RPMI8226 (cell line): ENCODE measurements at places on chromosomes 5 and 9.

- DNase-seq = no peak
These were observed 22.0 kb downstream of the ABCA1 start for GRCh38 chr9:104905931-104906330.

DNA sequence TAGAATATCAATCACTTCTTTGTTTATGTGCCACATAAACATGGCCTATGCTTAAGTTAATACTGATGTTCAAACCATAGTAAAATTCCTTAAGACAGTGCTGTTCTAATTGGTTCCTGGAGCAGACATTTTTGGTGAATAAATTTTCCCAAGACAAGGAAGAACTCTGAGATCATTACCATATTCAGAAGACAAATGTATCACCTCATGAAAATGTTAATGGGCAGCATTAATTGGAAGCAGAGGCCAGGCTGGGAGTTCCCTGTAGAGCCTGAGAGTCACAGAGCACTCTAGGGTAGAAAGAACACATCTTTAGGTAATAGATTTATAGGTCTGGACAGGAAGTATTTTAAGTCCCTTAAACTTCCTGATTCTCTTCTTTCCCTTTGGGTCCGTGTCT is 240.2 kb downstream of the MAN2A1 start:
- DNase-seq = no peak

GRCh38 chr9:122090981-122091380 is 2.1 kb downstream of the TTLL11 start:
- no peak for DNase-seq

DNA sequence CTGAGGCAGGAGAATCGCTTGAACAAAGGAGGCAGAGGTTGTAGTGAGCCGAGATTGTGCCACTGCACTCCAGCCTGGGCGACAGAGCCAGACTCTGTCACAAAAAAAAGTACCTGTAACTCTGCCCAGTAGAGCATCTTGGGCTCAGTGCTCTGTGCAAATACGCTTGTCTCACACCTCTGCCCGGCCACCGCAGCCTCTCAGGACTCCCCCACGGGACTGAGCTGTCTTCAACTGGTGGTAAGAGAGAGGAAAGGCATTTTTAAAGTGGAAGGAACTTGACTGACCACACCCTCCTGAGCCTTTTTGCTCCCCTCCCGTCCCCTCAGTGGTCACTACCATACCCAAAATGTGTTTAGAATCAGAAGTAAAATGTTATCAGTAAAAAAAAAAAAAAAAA is 174.3 kb upstream of the PIK3R1 start:
- no peak for DNase-seq

DNA sequence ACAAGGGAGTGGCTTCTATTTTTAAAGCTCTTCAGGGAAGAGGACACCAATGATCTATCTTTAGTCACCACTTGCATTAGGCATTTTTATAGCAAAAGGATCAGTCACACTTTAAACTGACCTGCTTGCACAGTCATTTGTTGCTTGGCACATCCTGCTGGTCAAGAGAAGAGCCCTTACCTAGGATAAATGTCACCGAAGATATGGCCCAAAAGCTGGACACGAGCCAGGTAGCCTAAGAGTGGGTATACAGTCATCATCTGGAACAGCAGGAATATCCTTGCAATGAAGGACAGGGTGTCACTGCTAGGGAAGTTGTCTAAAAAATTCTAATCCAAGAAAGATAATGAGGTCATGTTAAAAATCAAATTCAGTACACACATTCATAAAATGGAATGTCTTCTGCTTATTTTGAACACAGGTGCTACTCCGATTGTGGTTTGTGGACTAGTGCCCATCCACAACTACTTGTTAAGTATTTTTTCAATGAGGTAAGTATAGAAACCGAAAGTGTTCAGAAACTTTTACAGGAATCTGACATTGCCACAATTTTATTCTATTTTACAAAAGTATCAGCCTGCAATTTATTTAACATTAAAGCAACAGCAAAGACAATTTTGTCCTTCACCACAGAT is 78.4 kb downstream of the SLC38A9 start:
- peak; percentile 85 for DNase-seq

GRCh38 chr5:122311497-122311960 is 508 bp upstream of the SNCAIP start:
- DNase-seq = no peak

DNA sequence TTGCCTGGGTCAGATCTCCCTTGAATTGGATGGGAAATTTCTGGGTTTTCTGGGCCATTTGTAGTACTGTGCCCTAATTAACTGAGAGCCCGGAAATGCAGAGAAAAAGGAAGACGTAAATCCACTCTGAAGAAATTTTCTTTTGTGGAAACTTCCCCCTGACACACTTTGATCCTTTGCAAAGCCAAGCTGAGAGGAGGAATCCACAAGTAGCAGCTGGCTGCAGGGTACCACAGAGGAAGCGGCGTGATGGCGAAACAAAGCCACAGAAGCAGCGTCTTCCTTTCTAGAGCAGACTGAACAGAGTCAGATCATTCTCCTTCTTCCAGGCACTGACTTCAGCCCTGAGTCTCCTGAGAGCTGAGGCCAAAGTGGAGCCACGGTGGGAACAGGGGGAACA is 47.1 kb upstream of the ZNF354A start:
- DNase-seq = no peak

DNA sequence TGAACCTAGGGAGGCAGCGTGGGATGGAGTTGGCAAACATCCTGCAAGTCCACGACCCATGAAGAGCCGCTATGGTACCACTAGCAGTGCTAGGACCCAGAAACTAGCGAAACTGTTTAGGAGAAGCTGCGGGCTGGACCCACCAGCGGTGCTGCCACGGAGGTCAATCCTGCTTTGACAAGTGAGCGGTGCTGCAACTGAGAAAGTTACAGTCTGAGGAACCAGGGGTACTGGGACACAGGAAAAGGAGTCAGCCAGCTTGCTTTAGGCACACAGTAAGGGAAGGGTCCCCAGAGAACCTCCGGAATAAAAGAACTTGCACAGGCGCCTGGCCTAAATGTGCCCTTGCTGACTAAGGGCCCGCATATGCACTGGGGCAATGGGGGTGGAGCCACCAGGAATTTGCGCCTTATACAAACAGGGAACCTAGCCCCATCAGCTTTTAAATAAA is 23.6 kb upstream of the ANXA2R start:
- DNase-seq = no peak

DNA sequence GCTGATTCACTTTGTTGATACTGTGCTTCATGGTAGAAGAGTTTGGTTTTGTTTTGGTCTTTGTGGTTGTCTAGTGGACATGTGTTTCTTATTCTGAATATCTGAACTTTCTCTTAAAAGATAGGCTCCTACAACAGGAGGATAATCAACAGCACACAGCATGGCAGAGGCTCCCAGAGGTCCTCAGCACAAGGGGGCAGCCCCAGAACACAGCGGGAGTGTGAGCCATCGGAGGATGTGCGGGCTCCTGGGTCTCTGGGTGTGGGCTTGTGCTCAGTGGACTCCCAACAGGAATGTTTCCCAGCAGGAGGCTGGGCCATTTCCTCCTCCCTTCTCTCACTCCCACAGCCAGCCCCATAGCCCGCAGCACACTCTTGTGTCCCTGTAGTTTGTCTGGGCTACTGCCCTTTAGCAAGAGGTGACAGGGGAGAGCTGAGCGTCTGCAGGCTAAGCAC is 164.3 kb upstream of the OTULINL start:
- no peak for DNase-seq

- peak; percentile 82 for DNase-seq
These were observed at the start of gene FSTL4 for GRCh38 chr5:133612249-133612860. FSTL4 (minus strand) TSS chr5:133612541.

GRCh38 chr5:169171515-169171914 is 129.4 kb downstream of the SLIT3 start:
- DNase-seq = no peak

DNA sequence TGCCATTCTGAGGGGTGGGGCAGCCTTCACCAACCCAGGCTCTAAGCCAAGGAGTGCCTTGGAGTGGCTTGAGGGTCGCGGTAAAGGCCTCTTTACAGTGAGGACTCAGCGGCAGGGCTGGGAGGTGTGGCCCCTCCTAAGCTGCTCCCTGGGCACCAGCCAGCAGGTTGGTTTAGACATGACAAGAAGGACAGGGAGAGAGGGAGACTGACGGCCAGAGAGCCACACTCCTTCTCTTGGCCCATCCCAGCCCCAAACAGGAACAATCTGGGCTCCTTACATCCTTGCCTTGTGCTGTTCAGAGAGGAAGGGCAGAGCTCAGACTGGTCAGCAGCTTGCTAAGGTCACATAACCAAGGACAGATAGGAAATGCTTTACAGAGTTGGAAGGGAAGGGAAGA is 94.5 kb downstream of the LMX1B start:
- DNase-seq = no peak

GRCh38 chr9:76161541-76161940 is 232.7 kb downstream of the RFK start:
- no peak for DNase-seq

DNA sequence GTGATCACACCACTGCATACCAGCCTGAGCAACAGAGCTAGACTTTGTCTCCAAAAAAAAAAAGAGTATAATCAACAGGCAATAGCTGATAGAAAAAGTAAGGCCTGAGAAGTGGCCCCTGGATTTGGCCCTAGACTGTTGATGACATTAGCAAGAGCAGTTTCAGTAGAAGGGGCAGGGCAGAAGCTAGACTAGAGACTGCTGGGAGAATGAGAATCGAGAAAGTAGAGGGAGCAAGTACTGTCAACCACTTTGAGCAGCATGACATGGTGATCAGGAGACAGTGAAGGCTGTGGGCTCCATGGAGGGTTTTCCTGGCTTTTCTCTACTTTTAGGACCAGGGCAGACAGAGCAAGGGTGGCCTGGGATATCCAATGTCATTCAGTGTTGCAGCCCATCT is 34.9 kb upstream of the B4GALT1 start:
- no peak for DNase-seq

GRCh38 chr5:121982146-121982892 is 20.5 kb downstream of the SRFBP1 start:
- DNase-seq = no peak

- DNase-seq = no peak
These were observed 508.1 kb downstream of the NR2F1-AS1 start for GRCh38 chr5:93072831-93073459.

DNA sequence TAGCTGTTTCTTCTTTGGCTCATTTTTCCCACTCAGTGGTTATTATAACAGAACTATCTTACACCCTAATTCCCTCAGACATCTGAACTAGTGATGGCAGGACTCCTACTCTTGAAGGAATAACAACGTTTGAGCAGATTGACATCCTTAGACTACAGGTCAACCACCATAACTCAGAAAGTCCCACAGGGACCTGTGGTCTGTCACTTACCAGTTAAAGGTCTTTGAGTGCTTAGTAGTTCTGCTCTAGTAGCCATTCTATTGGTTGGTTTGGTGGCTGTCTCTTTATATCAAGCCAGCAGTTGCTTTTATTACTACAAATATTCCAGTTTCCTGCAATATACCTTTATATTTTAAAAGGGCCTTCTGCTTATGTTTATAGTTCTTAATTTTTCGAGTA is 67.2 kb upstream of the FCHO2 start:
- no peak for DNase-seq

DNA sequence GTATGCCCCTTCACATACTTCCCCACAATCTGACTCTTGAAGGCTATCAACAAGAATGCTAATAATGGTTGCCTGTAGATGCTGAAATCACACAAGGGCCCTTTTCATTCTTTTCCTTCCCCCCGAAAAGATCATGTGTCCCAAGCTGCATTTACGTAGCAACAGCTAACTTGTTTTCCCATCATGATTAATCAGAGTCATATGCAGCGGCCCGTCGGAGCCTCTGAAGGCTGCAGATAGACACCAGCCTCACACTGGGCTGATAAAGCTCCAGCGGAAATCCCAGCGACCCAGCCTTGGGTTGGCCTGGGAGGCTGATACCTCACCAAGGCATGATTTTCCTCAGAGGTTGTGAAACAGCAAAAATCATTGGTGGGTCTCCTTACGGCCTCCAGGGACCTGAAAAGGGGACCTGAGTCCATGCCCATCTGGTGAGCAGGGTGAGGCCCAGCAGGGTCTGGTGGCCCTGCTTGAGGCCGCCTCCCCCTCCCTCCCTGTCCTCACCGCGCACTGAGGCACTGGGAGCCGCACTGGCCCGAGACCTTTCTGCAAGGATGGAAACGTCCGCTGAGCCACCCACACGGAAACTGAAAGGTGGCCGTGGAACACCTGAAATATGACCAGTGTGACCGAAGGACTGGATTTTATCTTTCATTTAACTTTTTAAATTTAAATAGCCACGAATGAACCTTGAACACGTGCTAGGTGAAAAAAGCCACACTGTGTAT is 114.2 kb upstream of the PHYKPL start:
- DNase-seq = no peak

DNA sequence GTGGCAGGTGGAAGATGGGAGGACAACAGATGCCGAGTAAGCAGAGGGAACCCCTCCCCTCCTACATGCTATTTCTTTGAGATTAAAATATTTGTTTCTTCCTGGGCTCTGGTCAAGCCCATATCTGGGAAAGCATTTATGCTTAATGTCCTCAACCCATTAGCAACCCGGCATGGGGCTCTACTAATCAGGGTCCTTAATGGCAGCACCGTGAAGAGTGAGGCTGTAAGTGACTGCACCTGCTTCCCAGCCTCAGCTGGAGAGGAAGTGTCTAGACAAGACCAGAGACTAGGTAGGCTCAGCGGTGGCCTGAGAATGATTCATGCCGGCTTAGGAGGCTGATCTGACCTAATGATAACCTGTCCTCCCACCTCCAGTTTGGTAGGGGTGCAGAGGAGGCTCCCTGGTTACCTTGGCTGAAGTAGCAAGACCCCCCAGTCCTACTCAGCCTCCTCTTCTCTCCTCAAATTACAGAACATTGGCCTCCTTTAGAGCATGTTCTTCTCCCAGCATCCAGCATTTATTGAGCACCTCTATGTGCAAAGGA is 61.3 kb upstream of the HSPA9 start:
- no peak for DNase-seq

DNA sequence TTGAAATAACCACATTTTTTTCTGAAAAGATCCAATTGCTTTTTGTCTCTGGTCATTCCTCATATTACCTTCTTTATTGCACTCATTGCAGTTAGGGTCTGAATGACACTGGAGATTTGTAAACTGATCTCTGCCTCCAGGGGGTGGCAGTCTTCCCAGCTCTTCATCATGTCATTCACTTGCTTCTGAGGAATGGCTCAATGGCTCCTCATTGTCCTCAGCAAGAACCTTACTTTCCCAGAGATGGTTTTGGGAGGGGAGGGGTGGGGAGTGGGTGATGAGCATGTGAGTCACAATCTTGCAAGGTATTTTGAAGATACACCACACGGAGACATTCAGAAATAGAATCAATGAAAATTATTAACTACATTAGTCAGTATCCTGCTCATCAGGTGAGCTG is 159.8 kb upstream of the GAS1 start:
- DNase-seq = no peak

DNA sequence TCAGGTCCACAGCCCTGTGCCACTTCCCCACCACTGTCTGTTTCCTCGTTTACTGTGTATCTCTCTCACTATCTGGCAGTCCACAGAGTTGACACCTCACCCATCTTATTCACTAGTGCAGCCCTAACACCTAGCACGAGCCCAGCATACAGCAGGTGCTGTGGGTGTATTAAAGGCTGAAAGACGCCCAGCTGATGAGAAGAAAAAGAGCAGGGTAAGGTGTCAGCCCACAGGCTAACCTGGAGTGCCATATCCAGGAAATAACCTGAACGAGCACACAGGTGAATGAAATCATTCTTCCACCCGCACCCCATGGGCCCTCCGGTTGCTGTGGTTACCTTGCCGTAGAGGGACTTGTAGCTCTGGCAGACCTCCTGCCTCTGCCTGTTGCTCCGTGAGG is 18.6 kb downstream of the ANXA6 start:
- no peak for DNase-seq

GRCh38 chr5:176716320-176716719 is 69.0 kb downstream of the TSPAN17 start:
- DNase-seq = no peak

- no peak for DNase-seq
These were observed 135.6 kb downstream of the ZNF354C start for GRCh38 chr5:179195561-179196404.

GRCh38 chr5:133219296-133219695 is 167.5 kb downstream of the HSPA4 start:
- DNase-seq = no peak
